ENCODE measurements at places on chromosomes 16 and 17.

GRCh38 chr17:62668091-62668804, 40.8 kb downstream of the MRC2 start:
- no peak for DNase-seq

GRCh38 chr16:83906683-83907082, 7.8 kb downstream of the MLYCD start:
- no peak for DNase-seq

DNA sequence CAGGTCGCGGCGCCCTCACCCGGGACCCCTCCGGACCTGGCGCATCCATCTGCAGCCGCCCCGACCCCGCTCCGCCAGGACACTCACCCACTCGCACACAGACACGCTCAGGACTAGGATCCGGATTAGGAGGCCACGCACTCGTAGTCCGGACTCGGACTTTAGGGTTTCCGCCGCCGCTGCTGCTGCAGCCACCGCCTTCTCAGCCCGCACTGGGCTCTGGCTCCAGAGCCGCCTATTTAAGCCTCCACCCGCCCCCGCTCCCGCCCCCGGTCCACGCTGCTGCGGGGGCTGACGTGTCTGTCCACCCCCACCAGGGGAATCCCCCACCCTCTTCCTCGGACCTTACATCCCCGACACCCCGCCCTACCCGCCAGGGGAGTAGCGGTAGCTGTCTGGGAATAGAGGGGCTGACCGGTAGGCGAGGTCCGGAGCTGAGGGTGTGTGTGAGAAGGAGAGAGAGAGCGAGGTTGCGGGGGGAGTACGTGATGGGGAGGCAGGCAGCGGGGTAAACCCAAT, at the start of gene RRAD:
TSS of gene RRAD (minus strand) at position 214 of the 519 bp plus-strand sequence. CDS start 356 bp downstream, outside the sequence.
- no peak for DNase-seq

- DNase-seq, result no peak
These were observed 4.2 kb upstream of the NDRG4 start for GRCh38 chr16:58495521-58496331.

DNA sequence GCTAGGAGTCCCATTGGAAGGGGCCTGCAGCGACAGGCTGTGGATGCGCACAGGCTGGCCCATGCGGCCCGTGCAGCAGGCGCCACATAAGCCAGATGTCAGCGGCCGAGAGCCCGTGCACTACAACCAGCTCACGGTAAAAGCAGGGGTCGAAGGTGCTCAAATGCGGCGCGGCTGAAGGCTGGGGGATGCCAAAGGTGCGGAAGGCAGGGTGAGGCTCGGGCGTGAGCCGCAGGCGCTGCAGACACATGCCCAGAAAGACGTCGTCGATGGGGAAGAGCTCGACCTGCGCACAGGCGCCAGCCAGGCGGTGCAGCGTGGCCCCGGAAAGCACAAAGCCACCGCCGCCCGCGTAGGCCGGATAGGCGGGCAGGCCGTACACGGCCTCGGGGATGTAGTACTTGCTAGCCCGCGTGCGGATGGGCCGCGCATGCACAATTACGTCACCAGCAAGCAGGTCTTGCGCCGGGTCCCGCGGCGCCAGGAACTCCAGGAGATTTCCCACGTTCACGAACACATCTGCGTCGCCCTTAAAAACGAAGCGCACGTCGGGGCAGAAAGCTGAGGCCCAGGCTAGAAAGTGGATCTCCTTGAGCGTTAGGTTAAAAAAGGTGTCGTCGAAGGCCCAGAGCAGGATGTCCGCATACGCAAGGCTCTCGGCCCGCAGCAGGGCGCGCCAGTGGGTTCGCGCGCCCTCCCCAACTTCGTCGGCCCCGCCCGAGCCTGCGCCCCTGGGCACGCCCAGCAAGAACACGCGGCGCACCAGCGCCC, 1.3 kb downstream of the B3GNT9 start:
- no peak for DNase-seq

DNA sequence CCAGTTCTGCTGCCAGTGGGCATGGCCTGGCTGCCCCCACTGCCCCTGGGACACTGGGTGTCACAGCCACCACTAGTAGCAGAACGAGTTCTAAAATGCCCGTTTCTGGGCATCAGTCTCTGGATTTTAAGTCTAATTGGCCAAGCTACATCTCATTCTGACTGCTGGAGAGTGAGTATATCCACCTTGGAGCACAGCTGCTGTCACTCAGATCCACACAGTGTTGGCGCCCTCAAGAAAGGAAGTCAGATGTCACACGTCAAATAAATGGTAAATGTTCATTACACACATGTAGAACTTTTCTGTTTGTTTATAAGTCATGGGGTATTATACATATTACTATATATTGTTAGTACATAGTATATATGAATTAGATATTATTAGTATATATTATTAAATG, 19.4 kb downstream of the GNGT2 start:
- DNase-seq, result no peak

- no peak for DNase-seq
These were observed 59.5 kb downstream of the CCDC182 start for GRCh38 chr17:57685499-57686132.

Data from GM18507 (cell line).